ENCODE measurements at places on chromosomes 6 and 20.
A peak's percentile ranks its signal among the peaks of the same experiment; 100 is the strongest.

- DNase-seq: no peak
Observed at GRCh38 chr6:137099689-137100403, 55.1 kb upstream of the IL20RA start.

- DNase-seq: no peak
Observed at GRCh38 chr6:135251498-135252441, 70.7 kb downstream of the MYB start.

DNA sequence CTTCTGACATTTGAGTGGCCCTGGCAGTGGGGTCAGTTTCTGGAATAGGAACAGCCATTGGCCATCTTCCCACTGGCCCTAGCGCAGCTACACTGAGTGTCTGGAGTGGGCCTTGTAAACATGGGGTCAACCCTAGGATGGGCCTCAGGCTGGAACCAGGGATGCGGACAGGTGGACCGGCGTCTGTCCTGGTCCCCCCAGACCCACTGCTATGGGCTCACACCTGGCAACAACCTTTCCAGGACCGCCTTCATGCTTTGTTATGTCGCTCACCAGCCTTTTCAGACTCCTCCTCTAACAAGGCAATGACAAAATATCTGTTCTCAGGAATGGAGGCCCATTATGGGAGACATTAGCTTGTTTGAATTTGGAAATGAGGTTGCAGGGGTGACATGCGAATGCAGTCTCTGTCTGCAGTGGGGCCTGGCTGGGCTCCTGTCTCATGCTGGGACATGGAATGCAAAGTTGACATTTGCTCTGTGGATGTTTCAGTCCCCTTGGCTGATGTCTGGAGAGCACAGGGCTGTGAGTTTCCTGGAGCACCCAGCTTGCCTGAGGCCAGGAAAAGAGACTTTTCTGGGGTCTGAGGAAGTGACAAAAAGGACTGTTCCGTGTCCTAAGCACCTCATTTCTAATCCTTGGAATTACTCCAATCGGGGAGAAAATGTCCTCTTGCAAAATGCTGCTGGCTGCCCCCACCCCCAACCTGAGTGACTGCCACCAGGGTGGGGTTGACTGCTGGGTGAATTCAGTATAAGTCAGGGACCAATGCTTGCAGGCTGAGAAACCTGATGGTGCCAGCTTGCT is 98.7 kb upstream of the PMEPA1 start:
- DNase-seq: no peak

- DNase-seq: no peak
Observed at GRCh38 chr6:116359131-116359530, 11.6 kb upstream of the DSE start.

DNA sequence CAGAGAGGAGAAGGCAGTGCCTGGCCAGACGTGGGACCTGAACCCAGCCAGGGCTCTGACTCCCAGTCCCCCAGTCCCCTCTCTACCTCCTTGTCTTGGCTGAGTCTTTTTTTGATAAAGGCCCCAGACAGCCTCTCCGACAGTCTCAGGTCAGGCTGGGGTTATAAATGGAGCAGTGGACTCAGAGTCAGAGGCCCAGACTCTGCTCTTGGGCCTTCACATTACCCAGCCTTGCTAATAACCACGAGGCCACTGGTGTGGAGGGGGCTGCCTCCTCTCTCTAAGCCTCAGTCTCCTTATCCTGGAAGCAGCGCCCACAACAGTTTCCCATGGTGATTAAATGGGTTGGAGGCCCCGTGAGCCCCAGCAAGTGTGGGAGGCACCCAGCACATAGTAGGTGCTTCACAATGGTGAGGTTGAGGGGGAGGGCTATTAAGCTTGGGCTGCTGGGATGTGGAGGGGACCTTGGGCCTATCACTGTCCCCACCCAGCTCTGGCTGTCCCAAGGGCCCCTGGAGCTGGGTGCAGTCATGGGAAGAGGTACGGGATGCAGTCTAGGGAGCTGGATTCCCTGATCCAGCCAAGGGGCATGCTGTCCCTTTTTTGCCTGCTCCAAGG is 35.7 kb downstream of the TGM2 start:
- no peak for DNase-seq

DNA sequence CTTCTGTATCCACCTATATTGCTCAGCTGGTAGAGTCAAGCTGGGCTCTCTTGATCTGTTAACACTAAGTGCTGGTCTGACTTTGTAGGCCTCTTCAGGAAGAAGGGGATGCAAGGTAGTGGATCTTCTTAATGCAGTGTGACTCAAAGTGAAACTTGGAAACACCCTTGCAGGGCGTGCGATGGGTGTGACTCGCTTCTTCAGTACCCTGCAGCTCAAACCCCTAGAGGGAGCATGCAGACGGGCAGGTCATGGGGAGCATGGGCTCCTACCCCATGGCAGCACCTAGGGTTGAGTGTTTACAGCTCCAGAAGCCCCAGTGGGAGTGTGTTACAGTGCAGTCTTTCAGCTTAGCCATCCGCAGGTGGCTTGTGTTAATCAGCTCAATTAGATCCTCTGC is 757 bp upstream of the SAMD3 start:
- peak; percentile 73 for DNase-seq

DNA sequence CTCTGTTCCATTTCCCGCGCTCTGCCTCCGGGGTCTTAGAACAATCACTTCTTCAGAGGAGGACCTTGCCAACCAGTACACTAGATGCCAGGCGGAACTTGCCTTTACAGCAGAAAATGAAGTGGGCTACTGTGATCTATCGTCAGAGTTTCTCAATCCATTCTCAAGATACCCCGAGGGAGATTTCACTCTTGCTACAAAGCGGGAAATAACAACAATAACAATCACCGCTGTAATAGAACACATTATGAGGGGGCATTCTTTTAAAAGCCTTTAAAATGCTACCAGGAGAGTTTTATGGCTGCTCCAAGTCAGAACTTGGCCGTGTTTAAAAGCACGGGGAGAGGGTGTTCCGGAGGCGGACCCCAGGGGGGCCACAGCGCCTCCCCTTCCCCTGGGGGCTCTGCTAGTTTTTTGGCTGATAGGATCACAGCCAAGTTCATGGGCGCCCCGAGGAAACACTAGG is 617.0 kb upstream of the AGPAT4 start:
- DNase-seq: no peak

DNA sequence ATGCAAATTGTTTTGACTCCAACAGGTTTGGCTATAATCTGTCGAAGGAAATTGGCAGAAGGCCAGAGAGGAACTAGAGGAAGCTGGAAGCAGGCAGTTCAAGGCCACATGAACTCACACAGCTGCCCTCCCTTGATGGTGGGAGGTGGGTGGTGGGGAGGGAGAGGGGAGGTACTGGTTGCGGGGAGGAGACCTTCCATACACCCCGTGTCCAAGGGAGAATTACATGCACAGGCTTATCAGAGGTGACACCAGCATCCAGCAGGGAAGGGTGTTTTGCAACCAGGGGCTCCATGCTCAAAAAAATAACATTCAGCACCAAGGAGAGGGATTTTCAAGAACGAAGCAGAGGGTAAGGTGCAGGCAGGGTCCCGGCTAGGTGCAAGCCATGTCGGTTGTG is 9.1 kb downstream of the PRND start:
- DNase-seq: no peak

GRCh38 chr6:83514466-83514865 is 2.1 kb downstream of the PRSS35 start:
- DNase-seq: no peak

GRCh38 chr20:14521436-14521835 is 184.0 kb upstream of the FLRT3 start:
- DNase-seq: no peak

DNA sequence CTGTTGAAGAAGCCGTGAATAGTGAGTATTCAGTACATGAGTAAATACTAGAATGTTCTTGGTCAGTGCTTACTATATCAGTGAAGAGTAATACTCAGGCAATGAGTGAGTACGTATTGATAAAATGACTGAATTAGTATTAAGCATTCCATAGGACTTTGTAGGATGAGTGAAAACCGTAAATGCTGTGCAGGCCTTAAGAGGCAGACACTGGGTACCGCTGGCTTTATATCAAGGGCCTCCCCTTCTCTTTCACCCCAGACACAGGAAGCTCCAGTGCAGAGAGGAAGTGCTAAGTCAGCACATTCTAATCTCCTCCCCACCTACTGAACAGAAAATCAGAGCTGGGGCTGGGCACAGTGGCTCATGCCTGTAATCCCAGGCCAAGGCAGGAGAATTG is 24.2 kb downstream of the POFUT1 start:
- DNase-seq: peak; percentile 31

- DNase-seq: no peak
Observed at GRCh38 chr20:62745952-62746288, 37.3 kb downstream of the NTSR1 start.

GRCh38 chr6:15698471-15698870 is 35.6 kb upstream of the DTNBP1 start:
- DNase-seq: no peak

GRCh38 chr20:62840244-62841197 is 21.1 kb downstream of the TCFL5 start:
- DNase-seq: no peak
